Cortex of kidney (tissue), 1 donor: ENCODE measurements at places on chromosomes 12 and 14.

- DNase-seq = no peak
Measured at GRCh38 chr12:98355322-98355721, 160.1 kb upstream of the TMPO start.

- no peak for DNase-seq
Measured at GRCh38 chr14:94805680-94806288, 35.9 kb upstream of the GSC start.

- DNase-seq = no peak
Measured at GRCh38 chr14:101062065-101062450, 158.5 kb upstream of the RTL1 start.

GRCh38 chr14:50320283-50320682 lies 8.2 kb downstream of the DMAC2L start:
- DNase-seq = no peak

DNA sequence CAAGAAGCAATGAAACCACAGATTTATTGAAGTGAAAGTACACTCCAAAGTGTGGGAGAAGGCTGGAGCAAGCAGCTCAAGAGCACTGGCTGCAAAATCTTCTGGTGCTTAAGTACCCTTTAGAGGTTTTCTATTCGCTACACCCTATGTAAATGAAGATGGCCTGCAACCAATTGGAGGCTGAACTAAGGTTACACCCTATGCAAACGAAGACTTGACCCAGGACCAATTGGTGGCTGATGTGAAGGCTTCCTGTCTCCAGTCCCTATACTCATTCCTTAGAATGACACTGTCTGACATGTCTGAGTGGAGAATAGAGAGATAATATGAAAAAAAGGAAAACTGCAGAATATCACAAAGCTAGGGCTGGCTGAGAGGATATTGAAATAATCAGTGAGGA lies 57.2 kb downstream of the ALG10B start:
- no peak for DNase-seq

DNA sequence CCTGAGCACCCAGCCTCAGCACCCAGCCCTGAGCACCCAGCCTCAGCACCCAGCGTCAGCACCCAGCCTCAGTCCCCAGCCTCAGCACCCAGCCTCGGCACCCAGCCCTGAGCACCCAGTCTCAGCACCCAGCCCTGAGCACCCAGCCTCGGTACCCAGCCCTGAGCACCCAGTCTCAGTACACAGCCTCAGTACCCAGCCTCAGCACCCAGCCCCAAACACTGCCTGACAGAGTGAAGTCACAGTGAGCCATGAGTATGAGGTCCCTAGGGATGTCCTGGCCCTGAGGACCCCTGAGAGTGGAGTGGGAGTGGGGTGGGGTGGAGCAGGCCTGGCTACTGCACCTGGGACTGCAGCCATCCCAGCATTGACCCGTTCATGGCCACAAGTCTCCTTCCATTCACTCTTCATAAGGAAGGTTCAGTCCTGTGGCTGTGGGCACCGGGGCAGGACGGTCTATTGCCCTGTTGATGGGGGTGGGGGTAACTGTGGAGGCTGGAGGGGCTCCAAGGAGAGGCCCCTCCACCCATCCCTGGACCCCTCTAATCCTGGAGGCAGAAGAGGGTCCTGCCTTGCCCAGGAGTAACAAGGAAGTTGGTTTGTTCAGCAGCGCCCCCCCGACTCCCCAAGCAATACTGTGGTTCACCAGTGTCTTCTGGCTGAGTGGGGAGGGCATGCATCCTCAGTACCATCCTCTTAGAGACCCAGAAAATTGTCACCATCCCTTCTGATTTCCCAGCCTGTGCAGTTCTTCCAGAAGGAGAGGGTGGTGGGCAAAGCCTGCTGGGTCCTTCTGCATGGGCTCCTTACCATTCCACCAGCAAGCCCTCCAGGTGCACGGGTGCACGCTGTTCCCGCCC lies 140.5 kb downstream of the ADGRD1 start:
- DNase-seq = no peak

DNA sequence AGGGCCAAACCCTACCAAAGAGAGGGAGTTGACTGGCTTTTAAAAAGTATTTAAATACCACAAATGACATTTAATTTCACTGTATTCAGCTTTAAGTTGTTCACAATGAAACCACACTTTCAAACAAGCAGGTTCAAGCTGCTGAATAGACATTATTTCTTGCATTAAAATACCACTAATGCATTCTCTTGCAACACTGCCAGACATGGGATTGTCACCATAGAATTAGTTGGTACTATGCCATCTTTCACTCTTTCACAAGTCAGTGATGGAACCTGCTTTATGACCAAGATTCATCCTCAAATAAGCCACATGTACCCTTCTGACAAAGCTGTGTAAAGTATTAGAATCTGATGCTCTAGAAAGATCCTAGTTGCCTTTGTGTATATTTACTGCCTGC lies 239.4 kb downstream of the PAWR start:
- DNase-seq = no peak

- no peak for DNase-seq
Measured at GRCh38 chr14:52021957-52022600, 32.7 kb downstream of the RTRAF start.

DNA sequence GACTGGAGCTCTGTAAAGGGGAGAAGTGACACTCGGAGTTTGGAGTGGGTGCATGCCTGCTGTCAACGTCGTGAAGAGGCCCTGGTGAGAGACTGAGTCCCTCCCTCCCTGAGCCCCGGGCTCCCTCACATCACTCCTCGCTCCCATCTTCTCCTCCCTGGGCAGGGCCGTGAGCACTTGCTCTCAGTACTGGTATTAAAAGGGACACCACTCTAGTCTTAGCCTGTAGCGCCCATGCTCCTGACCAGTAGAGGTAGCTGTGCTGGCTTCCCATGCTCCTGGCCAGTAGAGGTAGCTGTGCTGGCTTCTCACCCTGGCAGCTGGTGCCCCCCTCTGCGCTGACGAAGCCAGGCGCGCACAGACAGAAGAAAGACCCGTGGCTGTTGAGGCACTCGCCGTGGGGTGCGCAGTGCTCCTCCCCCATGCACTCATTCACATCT lies 14.7 kb downstream of the ISCA2 start:
- no peak for DNase-seq

DNA sequence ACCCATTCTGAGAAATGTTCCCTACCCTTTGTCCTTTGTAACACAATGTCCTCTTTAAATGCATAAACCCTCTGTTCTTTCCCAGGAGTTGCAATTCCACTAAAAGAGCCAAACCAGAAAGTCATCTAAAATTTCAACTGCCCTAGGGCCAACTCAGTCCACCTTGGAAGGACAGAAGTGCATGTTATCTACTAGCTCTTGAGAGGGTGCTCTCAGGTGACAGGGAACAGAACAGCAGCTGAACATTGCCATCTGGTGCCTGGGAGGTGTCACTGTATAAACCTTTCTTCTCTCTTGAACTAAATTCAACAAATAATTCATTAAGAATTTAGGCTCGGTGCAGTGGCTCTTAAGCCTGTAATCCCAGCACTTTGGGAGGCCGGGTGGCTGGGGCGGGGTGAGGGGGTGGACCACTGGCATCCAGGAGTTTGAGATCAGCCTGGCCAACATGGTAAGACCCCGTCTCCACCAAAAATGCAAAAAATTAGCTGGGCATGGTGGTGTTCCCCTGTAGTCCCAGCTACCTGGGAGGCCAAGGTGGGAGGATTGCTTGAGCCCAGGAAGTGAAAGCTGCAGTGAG lies 10.3 kb upstream of the FERMT2 start:
- DNase-seq = no peak

GRCh38 chr12:102406033-102406584 lies 74.3 kb downstream of the IGF1 start:
- no peak for DNase-seq

DNA sequence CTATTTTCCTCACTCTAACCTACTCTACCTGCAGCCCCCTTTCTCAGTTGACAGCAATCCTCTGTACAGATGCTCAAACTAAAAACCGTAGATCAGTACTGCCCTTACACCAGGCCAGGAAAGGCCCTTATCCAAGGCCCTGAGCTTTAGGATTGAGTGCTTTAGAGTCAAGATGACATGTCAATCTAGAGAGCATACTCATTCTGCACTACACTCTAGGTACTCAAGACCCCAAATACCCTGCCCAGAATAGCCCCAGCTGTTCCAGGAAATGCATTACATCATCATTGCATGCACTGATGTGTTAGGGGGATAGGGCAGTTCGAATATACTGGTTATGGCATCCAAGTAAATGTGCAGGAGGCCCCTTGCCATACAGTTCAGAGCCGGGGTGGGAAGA lies 3.5 kb upstream of the PHLDA1 start:
- no peak for DNase-seq

DNA sequence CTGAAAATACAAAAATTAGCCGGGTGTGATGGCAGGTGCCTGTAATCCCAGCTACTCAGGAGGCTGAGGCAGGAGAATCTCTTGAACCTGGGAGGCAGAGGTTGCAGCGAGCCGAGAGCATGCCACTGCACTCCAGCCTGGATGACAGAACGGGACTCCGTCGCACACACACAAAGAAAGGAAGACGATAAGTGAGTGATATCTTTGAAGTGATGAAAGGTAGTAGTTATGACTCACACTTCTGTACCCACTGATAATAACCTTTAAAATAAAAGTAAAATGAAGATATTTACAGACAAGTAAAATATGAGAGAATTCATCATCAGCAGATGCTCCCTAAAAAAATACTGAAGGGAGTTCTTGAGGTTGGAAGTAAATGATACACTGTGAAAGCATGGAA lies 171.3 kb upstream of the CRY1 start:
- no peak for DNase-seq

DNA sequence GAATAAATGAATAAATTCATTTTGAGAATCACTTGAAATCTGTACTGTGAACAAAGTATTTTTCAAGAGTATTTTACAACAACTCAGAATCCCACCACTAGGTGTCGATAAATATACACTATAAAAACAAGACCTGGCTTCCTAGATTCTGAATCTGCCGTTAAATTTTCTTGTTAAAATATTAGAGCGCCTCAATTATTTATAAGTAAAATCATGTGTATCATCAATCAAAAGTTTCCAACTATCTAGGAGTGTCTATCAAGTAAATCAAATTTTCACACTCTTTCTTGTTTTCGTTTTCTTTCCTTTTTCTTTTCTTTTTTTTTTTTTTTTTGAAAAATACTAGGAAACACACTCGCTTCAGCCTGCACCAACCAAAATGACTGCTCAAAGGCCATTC lies 179.2 kb upstream of the DCN start:
- no peak for DNase-seq

- DNase-seq = no peak
Measured at GRCh38 chr14:51139121-51139681, 44.3 kb upstream of the TRIM9 start.

DNA sequence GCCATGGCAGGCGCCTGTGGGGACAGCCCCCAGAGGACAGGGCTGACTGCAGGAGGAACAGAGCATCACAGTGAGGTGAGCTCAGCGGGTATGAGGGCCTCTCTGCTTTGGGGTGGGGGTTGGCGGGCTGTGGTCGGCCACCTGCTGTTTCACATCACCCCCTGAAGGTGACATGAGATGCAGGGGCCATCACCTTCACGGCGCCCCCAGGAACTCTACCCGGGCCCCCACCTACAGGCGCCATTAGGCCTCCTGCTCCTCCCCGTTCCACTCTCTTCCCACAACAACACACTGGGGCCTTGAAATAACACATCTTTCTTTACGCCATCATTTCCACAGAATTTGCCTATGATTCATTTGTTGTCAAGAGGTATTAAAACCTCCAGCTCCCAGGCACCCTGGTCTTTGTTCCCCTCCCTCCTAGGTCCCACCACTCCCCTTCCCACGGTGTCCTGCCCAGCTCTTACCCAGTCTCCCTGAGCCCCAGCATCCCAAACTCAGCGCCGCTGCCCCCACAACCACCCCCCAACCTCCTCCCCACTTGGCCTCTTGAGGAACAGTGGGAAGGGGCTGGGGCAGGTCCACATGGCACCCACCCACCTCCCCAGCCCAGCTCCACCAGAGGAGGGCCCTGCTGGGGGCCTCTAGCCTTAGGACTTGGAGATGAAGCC lies 12.7 kb upstream of the HDAC7 start:
- DNase-seq = no peak

- DNase-seq = no peak
Measured at GRCh38 chr12:13570005-13570694, 373.6 kb downstream of the EMP1 start.

DNA sequence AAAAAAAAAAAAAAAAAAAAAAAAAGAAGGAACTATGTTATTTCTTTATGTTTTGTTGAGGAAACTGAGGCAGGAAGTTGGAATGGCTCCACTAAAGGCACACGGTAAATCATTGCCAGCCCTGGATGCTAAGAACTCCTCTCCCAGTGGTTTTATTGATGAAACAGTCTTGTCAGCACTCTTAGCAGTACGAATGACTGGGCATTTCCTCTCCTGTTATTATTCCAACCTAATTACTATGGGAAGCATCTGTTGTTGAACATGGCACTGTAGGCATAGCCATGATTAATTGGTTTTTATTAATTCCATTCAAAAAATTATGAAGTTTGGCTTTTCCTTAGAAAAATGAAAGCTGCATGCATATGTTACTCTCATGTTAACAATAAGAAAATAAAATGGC lies 1387.1 kb upstream of the TMEM132C start:
- no peak for DNase-seq
